Activated gamma-delta T cell treated with Interleukin-2 at 50 U/mL for 16 hours (primary cell): ENCODE measurements at places on chromosomes 1 and 21.
A peak's percentile ranks its signal among the peaks of the same experiment; 100 is the strongest.

DNA sequence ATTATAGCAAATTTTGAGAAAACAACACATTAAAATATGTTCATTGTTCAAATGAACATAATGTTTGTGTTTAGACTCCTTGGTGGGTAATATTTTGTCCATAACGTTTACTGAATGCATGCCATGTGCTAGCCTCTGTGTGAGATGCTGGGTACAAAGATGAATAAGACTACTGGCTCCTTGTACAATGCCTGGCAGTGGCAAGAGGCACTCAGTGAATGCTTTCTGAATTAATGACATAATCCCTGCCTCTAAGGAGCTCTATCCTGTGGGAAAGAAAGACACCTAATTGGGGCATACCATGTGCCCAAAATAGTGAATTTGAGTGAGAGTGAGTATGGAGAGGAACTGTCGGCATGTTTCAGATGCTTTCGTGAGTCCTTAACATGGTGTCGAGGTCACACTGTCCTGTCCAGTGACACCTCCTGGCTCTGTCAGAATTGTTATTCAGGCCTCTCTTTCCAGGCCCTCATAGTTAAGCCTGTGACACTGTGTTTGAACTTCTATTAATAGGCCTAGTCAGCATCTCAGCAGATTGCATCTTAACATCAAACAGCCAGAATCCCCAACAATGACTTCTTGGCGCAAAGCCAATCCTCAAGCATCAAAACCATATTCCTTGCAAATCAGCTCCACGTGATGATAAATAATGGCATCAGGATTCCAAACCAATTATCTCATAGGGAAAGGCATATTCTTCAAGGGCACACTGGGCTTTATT lies 32.8 kb upstream of the S1PR1 start:
- DNase-seq = no peak

- no peak for DNase-seq
These were observed 225.4 kb downstream of the RHOU start for GRCh38 chr1:228960705-228961104.

- no peak for DNase-seq
These were observed 41.4 kb upstream of the COL6A2 start for GRCh38 chr21:46056450-46056903.

DNA sequence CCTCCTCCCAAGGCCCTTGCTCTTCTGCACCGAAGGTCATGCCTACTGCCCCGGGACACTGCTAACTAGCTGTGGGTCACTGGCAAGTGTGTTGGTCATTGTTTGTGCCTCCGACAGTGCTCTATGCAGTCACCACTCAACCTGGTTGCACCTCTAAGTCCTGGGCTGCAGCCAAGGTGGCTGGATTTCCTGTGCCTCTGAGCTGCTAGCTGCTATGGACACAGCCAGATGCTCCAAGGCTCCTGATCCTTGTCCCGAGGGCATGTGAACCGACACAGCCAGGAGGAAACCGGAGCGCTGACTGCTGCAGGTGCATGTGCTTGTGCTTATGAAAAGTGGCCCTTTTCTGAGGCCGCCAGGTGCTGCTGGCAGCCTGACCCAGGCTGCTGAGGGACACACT lies 14.7 kb upstream of the SPOCD1 start:
- DNase-seq = no peak

GRCh38 chr1:54952950-54953718 lies 27.3 kb upstream of the TMEM61 start:
- no peak for DNase-seq

- no peak for DNase-seq
These were observed 95.1 kb upstream of the HMGB4 start for GRCh38 chr1:33768821-33769220.

DNA sequence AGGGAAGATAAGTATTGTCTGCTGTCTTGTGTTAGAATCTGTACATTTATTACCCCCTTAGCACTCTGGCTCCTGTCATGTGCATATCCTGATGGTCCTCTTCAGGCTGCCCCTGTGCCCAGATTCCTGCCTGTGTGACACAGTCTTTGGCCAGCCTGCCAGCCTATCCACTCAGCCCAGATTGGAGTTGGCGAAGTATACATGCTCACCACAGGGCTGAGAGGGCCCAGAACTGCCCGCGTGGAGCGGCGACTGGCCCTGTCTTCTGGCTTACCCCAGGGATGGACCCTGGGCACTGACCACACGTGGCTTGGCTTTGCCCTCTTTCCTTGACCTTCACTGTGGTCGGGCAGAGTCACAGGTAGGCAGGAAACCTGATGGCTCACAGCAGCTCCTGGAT lies 11.4 kb downstream of the RNF220 start:
- DNase-seq = no peak

DNA sequence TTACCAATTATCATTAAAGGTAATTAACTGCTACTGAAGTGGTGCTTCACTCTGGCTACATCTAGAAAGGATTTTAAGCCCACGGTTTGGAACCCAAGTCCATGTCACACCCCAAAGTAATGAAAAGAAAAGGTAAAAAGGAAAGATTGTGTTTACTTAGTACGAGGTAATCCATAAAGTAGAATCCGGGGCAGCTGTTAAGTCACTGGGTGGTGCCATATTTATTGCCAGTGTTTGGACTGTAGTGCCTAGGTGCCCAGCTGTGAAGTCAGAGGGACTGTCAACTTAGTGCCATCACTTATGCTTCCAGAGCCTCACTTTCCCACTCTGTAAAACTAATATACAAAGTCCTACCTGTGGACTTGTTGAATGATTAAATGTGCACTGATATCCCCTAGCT lies 52.2 kb upstream of the GRHL3 start:
- DNase-seq = no peak

- peak; percentile 50 for DNase-seq
These were observed 44.8 kb downstream of the PCNT start for GRCh38 chr21:46368533-46369285.

DNA sequence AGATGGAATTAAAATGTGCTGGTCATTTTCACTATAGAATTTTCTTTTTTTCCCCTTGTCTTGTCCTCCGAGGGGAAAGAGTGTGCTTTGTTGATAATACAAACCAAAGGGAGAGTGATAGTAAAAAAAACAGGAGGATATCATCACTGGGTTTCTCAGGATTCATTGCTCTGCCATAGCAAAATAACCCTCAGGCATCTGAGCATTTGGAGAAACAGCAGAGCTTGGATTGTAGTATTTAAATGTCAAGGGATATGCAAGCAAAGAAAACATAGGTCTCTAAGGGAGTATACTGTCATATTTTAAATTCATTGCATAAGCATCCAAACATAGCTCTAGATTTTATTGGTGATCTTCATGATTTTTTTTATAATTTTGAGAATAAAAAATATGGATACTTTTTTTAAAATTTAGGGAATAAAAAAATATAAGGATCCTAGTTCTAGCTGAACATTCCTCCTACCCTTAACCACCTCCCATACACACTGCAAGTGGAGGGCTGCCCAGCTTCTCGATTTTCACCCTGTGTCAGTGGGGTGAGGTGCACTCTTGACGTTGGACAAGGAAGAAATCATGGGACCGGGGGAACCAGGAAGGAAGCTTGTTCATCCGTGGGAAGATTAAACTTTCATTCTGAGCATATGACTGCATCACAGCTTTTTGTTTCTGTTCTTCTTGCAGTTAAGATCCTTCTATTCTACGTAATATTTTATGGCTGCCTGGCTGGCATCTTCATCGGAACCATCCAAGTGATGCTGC lies 4.4 kb downstream of the ATP1B1 start:
- DNase-seq = no peak

GRCh38 chr1:212554401-212554800 lies 54.2 kb upstream of the ATF3 start:
- no peak for DNase-seq

GRCh38 chr1:201925981-201926645 lies 20.2 kb downstream of the LMOD1 start:
- no peak for DNase-seq

- no peak for DNase-seq
These were observed 253.1 kb upstream of the IRF2BP2 start for GRCh38 chr1:234862944-234863515.
